Motor neuron (in vitro differentiated cells): ENCODE measurements at places on chromosomes 6 and 20.

DNA sequence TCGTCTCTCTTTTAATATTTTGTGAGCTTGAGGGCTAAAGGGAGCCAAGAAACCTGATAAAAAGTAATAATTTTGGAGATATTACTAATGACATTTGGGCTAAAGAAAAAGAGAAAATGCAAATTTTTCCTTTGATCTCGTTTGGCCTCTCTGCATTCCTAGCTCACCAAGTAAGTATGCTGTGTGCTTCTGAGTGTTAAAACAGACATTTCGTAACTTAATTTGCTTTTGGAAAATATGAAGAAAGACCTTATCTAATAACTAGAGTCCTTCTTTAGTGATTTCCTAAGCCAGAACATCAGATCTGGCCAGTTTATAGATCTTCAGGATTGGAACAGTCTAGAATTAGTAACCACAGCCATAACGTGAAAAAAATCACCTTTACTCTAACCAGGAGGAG lies 872.9 kb upstream of the SLC35B3 start:
- ATAC-seq: no peak

DNA sequence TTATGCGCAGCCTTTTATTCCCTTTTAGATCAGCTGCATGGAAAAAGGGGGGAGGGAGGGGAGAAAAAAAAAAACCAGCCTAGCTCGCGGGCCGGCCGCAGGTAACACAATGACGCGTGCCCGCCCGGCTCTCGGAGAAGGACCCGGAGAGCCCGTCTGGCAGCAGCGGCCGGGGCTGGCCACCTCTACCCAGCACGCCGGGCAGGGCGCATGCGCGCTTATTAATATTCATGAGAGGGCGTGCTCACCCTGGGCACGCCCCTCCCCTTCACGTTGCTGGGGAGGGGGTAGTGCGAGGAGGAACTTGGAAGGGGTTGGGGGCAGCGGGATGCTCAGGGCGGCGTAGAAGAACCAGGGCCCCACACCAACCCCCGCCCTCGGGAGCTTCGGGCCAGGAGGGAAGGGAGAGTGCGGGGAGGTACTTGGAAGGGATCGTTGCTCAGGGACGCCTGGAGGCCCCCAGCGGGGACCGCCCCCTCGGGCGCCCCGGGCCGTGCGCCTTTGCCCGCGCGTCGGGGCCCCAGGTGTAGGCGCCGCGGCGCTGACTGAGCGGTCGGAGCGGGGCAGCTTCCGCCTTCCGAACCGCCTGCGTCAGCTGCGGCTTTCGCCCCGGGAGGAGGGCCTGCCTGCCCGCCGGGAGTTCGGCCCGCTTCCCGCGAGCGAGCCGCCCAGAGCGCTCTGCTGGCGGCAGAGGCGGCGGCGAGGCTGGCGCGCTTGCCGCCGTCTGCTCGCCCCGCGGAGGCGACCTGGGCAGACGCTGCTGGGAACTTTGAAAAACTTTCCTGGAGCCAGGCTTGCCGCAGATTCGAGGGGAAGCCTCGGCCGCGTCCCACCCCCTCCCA lies at the start of gene JAG1:
JAG1 (minus strand) TSS at position 158 of the 842 bp plus-strand sequence. CDS start 469 bp downstream, outside the sequence.
- peak; percentile 79 for ATAC-seq

GRCh38 chr6:125806813-125807212 lies 16.1 kb downstream of the NCOA7 start:
- no peak for ATAC-seq

DNA sequence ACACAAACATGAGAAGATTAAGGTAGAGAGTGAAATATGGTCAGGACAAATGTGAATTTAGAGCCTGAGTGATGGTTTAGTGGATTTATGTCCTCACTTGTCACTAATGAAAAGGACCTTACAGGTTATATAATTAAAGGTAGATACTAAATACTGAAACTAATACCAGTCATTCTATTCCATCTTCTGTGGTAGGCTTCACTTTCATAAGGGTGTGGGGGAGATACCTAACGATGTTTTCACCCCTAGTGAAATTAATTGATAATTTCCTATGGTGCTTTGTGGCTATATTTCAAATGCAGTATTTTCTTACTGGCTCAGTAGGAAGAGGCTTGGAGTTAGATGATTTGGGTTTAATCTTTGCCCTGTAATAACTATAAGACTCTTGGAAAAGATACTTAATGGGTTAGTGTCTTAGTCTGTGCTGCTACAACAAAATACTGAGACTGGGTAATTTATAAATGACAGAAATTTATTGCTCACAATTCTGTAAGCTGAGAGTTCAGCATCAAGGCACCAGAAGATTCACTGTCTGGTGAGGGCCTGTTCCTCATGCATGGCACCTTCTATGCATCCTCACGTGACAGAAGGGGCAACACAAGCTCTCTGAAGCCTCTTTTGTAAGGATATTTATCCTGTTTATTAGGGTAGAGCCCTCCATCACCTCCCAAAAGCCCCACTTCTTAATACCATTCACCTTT lies 21.3 kb downstream of the RNF217 start:
- peak; percentile 15 for ATAC-seq

GRCh38 chr6:63440057-63440456 lies 120.3 kb upstream of the LGSN start:
- no peak for ATAC-seq

- no peak for ATAC-seq
Measured at GRCh38 chr6:101572627-101573026, 179.1 kb downstream of the GRIK2 start.

DNA sequence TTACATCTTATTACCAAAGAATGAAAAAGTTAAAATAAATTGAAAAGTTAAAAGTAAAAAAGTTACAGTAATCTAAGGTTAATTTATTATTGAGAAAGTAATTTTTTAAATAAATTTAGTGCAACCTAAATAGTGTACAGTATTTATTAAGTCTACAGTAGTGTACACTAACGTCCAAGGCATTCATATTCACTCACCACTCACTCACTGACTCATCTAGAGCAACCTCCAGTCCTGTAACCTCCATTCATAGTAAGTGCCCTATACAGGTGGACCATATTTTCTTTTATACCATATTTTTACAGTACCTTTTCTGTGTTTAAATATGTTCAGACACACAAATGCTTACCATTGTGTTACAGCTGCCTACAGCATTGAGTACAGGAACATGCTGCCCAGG lies 624.7 kb upstream of the NOX3 start:
- ATAC-seq: no peak

GRCh38 chr6:44442833-44443444 lies 55.4 kb downstream of the CDC5L start:
- no peak for ATAC-seq

GRCh38 chr20:37457921-37458320 lies 63.1 kb upstream of the NNAT start:
- no peak for ATAC-seq

- ATAC-seq: no peak
Measured at GRCh38 chr6:114218437-114219340, 124.1 kb downstream of the HS3ST5 start.
